ENCODE measurements at places on chromosomes 7 and 10. TPM values are rescaled to one million over a fixed set of nuclear protein-coding genes. Genes with fewer than 3 reads are reported as not detected.

- no peak for DNase-seq
These were observed 796 bp downstream of the FBXL15 start for GRCh38 chr10:102421507-102421756.

DNA sequence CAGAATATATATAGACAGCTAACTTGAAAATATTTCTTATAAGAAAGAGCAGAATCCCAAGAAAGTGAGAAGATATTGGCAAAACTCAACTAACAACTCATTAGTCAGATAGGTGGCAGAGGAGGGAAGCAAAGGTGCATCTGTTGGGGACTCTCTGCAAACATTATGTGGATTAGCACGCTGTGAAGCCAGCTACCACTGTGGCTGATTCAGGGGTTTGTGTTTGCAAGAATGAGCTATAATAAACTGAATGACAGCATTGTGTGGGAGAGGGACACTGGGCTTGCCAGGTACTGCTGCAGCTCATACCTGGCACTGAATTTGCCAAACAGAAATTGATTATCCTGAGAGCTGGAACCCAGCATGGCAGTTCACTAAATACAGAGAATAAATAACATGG is 170.3 kb upstream of the MINDY3 start:
- no peak for DNase-seq

- peak; percentile 4 for DNase-seq
These were observed 7.0 kb downstream of the GPRIN2 start for GRCh38 chr10:46549171-46550075.

DNA sequence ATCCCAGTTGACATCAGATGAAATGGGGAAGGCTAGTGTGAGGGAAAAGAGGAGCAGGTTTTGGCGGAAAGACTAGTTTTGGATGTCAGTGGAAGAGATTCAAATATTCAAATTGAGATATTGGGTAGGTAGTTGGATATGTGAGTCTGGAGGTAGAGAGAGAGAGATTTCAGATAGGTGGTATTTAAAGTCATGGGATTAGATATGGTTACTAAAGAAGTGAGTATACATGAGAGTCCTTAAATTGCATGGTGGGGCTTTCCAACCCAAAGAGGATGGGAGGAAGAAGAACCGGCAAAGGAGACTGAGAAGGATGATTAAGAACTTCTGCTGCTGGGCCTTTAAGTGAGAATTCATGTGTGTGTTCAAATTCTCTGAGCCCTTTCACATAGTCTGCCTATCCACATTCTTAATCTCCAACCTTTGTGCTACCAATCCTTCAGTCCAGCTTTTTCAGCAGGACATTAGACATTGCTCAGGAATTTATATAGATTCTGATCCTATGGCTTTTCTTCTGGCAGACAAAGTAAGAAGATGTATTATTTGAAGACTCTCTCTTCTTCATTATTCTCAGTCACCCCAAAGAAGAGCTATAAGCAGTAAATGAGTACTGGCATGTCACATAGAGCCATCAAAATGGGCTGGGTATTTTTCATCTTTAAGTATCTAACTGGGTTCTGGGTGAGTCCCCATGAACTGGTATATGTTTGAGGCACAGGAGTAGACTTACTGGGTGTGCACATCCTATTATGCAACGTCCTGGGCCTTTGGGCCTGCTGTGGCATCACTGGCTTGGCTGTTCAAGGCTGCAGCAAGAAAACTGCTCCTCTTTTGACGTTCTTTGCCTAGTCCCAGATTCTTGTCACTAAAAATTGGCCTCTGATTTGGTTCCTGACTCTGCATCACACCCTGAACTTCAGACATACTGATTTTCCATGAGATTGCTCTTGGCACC is 33.6 kb downstream of the ST7 start:
- DNase-seq = no peak

GRCh38 chr7:22630069-22630468 is 96.9 kb upstream of the IL6 start:
- no peak for DNase-seq

DNA sequence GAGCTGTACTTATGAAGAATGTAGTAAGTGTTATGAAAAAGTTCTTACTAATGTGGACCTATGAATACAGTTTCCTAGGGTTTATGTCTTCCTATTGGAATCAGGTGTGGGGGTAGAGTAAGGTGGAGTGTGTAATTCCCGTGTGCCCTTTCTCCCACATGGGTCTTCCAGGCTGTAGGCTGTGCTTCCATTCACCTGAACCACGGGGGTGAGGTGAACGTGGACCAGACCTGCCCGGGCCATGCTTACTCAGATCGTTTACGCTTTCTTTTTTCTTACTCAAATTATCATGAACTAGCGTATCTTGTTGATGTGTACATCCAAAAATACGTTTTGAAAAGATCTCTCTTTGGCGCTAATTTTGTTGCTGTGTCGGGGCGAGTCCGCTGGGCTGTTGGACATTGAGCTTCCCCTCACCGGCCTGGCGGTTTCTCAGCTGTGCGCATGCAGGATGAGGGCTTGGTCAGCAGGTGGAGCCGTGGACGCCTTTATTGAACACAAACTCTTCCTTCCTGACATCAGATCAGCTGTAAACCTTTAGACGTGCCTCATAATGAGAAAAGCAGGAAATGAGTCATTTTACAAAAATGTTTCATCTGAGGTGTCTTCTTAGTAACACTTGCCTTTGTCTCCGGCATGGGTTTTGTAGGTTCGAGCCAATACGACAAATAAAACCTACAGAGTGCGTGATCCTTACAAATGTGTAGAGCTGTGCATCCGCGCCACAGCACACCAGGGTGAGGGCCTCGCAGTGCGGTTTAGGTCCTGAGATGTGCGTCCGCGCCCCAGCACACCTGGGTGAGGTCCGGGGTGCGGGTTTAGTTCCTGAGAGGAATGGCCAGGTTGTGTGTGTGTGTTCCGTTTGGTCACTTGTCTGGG is 53.8 kb downstream of the WDR37 start:
- no peak for DNase-seq

- no peak for DNase-seq
These were observed 68.1 kb upstream of the CDK6 start for GRCh38 chr7:92904244-92905131.

GRCh38 chr10:46037107-46037825 is 6.8 kb upstream of the NCOA4 start:
- DNase-seq = no peak

DNA sequence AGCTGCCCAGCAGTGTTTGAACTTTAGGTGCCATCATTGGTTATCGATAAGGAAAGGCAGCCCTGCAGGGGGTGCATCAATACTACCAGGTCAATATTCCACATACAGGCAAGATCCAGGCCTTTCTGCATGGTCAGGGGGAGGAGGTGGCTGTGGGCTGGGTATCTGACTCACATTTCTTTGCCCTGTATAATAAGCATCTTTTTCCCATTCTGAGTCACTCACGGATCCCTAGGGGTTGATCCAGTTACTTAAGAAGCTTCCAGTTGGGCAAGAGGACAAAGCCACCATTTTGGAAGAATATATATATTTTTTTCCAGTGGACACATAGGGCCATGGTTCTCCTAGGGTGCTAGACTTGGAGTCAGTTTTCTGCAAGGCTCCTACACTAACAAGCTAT is 114.2 kb upstream of the HABP2 start:
- DNase-seq = no peak

- DNase-seq = no peak
These were observed 38.3 kb downstream of the OAT start for GRCh38 chr10:124380256-124380995.

GRCh38 chr7:106450716-106451115 is 165.9 kb upstream of the NAMPT start:
- DNase-seq = no peak

- DNase-seq = no peak
These were observed 52.3 kb upstream of the TRIM24 start for GRCh38 chr7:138407792-138408191.

GRCh38 chr10:95650232-95650631 is 6.3 kb downstream of the ALDH18A1 start:
- no peak for DNase-seq

Gene LOXL4
- 2.2 TPM for total RNA-seq

Gene ZNF804B
- not detected for total RNA-seq

Gene ADAM12
- 0.85 TPM for total RNA-seq

All from heart right ventricle (tissue), 16 donors.